ENCODE measurements at places on chromosomes 13 and 19.

DNA sequence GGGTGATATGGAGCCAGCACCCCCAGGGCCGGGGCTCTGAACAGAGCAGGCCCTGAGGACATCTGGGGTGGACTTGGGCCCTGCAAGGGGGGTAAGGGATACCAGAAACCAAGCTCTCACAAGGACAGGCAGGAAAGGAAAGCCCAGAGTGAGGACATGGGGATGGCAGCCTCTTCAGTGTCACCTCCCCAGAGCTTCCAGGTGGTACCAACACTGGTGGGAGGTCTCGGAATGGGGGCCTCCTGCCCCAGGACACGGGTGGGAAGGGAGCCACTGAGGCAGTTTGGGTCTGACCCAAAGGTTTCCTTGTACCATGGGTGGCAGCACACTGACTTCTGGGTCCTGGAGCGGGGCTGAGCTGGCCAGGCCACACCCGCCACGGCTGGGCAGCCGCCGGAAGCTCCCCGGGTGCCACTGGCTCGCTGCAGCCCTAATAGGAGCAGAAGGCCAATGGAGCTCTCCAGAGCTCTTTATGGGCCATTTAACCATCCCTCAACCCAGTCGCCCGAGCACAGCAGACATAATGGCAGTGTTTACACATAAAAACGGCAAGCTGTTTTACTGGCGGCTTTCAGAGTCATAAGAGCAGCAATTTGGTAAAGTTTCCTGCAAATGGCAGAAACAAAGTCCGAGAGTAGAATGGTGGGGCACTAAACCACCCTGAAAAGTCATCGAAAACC is 59.3 kb downstream of the PEPD start:
- DNase-seq: no peak

GRCh38 chr19:46225558-46226004 is 4.0 kb upstream of the IGFL1 start:
- no peak for DNase-seq

- DNase-seq: no peak
These were observed 30.0 kb downstream of the CEACAM1 start for GRCh38 chr19:42498169-42498757.

DNA sequence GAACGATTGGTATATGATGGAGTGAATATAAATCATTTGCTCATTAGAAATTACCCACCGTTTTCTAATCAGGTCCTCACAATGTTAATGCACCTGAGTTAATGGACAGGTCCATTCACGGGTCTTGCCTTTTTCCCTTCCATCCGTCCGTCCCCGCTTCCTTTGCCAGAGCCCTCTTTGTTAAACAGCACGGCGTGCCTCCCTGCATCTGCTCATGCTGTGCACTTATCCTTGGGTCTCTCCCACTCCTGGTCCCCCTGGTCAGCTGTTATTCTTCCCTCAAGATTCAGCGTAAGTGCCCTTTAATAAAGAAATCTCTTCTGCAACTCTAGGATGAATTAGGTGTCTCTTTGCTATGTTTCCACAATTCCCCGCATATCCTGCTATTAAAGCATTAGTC is 324.5 kb downstream of the DNAJC15 start:
- DNase-seq: no peak

DNA sequence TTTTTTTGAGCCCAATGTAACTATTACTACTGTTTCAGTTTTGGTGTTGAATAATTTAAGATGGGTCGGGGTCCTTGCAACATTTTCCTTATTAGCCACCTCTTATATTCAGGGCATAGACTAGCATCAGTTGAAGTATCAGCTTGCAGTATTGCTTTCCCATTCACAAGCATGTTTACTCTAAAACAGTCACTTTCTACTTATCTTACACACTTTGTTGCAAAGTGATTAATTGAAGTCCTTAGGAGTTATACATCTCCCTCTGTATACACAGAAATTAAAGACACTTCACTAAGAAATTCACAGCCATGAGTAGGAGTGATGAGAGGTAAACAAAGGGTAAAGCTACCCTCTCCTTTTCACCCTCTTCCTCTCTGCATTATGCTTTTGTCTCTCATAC is 27.6 kb downstream of the SLAIN1 start:
- DNase-seq: no peak

DNA sequence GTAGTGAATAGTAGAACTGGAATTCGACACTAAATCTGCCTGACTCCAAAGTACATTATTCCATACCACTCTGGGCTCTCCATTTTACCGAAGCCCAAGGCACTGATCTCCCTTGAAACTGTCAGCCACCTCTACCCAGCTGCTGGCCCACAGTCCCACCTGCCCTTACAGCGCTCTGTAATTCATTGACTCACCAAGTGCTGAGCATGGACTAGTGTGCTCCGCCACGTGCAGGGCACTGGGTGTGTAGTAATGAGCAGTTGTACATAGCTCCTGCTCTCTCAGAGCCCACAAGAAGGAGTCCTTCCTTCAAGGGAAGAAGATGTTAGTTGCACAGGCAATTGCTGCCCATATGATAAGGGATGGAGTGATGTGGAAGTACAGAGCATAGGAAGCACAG is 76.6 kb upstream of the SIAH3 start:
- DNase-seq: no peak

GRCh38 chr19:30144242-30144758 is 202.3 kb downstream of the URI1 start:
- no peak for DNase-seq

DNA sequence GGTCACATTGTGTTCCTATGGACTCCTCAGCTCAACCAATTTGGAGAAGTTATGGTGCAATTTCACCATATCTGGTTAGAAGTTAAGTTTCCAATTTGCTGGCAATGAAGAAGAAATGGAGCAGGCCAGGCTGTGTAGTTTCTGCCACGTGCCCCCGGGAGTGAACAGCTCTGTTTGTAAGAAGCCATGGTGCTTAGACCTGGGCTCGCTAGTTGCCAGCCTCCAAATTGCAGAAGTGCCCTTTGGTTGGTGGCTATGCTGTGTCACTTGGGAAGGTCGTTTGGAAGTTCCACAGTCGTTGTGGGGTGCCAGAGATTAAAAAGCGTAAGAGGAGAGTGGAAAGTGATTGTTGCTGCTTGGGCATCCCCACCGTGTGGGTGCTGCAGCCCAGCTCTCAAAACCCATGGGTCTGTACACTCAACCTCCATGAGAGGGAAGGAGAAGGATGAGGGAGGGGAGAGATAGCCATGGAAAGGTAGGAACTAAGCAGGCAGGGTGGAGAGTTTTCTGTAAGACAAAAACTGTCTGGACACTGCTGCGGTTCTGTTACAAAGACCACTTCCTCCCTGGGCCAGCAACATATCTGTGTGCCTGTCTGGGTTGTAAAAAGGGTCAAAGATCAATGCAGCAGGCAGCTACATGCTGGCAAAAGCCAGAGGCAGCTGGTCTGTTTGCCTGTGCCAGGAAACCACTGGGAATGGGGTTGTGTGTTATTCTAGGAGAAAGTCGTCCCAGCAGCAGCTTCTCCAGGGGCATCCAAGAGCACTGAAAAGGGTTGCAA is 10.8 kb downstream of the ALOX5AP start:
- no peak for DNase-seq

DNA sequence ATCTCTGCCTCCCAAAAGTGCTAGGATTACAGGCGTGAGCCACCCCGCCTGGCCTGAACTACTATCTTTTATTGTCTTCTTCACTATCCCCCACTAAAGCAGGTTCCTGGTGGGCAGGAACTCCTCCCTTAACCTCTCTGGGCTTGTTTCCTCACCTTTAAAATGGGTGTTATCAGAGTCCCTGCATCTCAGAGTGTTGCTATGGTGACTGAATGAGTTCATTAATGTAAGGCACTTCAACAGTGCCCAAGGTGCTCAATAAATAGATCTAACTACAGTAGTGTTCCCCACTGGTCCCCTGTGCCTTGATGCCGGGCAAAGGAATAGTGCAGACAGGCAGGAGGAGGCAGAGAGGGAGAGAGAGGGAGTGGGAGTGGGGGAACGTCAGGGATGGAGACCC is 20.5 kb downstream of the CCDC97 start:
- no peak for DNase-seq

DNA sequence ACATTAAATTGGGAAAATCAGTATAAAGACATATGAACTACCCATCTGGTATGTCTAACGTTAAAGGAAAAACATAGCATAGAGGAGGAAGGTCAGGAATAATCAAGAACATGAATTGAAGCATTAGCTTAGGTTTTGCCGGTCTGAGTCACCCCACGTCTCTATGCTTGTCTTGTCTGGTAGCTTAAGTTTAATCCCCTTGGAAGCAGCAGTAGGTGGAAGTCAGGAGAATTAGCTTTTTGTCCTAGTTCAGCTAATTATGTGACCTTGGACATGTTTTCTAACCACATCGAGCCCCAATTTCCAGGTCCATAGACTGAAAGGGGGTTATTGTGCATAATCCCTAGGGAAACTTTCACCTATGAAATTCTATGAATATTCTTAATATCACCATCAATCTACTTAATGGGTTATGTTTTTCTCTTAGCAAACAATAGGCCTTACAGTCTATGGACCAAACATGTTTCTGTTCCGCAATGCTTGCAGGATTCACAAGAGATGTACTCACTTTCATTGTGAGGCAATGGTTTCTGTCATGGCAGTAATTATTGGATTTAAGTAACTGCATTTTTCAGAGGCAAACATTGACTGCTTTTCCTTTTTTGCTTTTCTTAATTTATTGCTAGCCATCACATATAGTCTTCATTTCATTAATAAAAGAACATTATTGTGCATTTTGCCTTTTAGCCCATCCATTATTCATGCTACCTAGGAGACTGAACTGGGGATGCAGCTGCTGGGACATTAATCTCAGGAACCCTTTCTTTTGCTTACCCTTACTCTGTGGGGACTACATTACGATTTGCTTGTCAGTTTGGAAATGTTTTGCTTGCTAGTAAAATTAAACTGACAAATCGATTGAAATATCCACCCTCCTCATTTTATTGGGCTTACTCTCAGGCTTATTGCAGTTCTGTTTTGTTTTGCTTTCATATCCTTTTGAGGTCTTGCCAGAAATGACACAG is 304.8 kb upstream of the MAB21L1 start:
- DNase-seq: no peak

DNA sequence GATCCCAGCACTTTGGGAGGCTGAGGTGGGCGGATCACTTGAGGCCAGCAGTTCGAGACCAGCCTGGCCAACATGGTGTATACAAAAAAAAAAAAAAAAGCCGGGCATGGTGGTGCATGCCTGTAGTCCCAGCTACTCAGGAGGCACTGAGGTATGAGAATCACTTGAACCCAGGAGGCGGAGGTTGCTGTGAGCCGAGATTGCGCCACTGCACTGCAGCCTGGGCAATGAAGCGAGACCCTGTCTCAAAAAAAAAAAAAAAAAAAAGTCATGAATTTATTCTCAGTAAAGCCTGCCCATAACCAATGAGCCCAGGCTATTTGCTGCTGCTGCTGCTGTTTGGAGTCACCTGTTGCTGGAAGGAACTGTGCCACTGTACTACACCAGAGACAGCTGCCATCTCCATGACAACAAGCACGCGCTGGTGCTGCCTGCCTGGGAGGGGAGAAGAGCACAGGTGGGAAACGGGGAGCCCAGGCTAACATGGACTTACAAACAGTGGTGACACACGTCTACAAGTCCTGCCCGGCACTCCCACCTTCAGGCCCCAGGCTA is 11.3 kb downstream of the ZFR2 start:
- DNase-seq: peak; percentile 74

DNA sequence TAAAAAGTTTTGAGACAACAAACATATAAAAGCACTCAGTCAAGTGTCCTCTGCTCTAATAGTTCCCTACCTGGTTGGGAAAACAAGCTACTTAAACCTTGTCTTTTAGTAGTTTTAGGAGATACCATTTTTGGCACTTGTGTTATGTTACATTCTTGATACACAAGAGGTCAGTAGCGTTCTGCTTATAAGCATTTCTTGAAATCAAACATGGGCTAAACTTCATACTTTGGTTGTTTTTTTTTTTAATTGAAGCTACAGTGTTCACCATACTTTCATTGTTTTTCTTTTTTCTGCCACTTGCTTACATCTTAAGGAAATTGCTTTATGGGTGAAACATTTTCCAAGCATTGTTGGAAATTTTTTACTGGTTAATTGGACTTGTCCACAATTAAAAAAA is 12.9 kb downstream of the NHLRC3 start:
- DNase-seq: no peak

DNA sequence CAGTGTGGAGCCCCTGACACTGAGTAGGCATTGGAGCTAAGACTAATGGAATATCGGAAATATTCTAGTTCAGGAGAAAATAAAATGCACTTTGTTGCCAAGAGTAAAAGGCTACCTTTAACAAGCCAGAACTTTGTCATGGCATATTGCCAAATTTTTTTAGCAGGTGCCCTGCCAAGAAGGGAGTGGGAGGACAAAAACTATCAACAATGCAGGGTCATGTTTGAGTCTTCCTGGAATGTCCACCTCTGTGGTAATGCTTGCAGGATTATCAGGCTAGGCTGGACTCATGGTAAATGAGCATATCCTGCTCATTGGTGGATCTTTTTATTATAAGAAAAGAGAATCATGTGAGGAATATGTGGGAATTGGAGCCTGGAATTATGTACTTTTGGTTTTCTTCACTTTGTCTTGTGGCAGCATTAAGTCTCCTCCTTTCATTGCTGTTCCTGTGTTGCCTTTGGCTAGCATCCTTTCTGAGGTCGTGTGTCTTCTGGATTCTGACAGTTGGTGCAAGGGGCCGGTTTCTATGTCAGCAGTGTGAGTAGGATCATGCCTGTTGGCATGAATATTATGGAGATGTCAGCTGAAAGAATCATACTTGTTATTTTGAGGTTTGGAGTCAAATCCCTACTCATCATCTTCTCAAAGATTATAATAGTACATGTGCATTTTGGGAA is 122.9 kb upstream of the SPRY2 start:
- no peak for DNase-seq

DNA sequence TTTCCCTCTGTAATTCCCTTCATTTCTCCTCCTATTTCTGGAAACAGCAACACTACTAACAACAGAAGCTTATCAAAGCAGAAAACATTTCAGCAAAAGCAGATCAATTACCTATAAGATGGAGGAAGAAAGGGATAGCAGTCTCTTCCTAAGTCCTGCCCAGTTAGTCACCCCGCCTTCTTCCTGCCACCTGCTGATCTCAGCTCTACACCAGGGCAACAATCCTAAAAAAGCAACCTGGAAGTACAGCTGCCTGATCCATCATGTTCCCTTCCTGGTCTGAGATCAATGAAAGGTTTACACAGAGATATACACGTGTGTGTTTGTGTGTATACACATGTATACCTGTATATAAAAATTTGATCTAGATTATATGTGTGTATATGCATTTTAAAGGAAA is 59.4 kb downstream of the TSC22D1 start:
- DNase-seq: no peak

DNA sequence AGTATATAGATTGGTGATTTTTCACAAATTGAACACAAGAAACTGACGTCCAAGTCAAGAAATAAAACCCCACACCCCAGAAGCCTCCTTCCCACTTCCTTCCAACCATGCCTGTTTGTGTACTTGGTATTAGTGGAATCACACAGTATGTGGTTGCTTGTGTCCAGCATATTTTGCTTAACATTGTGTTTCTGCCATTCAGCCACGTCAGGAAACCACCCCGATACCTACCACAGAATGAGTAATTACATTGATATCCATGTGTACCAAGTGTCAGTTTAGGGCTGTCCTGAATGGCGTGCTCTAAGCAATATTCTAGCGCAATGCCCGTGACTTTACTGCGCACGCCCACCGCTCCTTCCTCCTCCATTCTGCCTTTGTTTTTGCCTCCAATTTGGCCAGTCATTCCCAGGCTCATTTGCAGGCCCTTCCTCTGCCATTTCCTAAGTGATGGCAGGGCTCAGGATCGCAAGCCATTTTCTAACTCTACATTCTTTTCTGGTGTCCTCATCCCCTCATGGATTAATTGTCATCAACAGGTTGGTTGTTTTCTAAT is 25.9 kb upstream of the MPHOSPH8 start:
- DNase-seq: no peak

- DNase-seq: no peak
These were observed 3.5 kb downstream of the LGALS7B start for GRCh38 chr19:38792250-38793111.

Data from GM12891 (cell line).